ENCODE measurements at places on chromosomes 1 and 21.

- no peak for DNase-seq
Observed at GRCh38 chr1:1894354-1895059, 3.6 kb upstream of the GNB1 start.

DNA sequence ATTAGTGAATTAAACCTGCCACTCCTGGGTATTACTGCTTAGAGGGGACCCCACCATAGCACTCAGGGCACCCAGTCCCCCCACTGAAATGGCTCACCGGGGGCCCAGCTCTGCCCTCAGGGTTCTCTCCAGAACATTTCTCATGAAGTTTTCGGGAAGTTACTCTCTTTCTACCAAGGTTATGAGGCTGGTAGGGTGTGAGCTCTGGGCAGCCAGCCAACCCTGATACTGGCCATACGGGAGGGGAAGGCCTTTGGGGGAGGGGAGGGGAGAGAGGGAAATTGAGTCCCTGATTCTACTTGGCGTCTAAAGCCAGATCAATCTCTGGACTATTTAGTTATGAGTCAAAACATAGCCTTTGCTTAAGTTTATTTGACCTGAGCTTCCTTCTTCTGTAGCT is 12.9 kb upstream of the PDE9A start:
- no peak for DNase-seq

DNA sequence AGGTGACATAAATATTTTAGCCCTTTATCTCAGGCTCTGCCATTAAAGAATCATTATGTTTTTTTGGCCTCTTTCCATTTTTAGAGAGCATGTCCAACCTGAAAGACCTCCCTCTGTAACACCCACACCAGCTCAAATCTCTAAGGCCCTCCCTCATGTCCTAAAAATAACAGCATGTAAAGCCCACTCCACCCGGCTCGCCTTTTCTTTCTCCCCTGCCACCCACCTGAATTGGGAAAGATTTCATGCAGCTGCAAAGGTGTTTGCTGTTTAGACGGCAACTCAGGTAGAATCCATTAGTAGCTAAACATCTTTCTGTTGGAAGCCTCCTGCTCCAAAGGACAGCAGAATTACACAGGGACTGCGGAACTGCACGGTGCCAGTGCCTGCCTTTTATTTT is 79.9 kb downstream of the DMRTA2 start:
- DNase-seq, result no peak

DNA sequence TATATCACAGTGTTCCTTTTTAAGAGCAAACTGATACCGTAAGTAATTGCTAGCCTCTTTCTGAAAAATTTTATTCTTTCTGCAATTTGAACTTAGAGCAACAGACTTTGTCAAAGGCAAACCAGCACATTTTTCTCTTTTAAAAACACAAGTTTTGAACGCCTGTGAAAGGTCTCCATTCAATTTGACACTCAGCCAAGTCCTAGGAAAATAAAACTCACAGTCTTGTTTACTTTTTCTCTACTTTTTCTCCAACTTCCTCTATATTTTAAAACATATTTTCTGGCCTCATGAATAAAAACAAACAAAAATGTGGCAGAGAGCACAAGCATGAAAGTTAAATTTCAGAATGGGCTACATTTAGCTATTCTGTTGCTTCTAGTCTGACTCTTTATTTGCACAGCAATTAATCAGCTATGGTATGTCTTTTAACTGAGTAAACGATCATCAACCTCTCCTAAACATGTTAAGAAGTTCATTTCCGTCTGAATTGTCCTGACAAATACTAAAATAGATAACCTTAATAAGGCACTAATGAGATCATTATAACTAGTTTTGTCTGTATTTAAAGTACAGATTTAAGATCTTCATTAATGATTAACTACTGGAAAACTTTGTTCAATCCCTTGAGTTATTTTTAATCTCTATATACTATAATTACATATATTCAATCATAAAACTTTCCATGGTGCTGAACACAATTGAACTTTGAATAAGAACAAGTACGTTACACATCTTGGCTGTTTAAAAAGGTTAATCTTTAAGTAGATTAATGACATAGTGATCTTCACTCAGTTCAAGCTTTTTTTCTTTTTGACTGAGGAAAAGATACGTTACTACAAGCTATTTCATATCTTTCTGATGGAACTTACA is 550.6 kb downstream of the PTBP2 start:
- DNase-seq, result no peak

DNA sequence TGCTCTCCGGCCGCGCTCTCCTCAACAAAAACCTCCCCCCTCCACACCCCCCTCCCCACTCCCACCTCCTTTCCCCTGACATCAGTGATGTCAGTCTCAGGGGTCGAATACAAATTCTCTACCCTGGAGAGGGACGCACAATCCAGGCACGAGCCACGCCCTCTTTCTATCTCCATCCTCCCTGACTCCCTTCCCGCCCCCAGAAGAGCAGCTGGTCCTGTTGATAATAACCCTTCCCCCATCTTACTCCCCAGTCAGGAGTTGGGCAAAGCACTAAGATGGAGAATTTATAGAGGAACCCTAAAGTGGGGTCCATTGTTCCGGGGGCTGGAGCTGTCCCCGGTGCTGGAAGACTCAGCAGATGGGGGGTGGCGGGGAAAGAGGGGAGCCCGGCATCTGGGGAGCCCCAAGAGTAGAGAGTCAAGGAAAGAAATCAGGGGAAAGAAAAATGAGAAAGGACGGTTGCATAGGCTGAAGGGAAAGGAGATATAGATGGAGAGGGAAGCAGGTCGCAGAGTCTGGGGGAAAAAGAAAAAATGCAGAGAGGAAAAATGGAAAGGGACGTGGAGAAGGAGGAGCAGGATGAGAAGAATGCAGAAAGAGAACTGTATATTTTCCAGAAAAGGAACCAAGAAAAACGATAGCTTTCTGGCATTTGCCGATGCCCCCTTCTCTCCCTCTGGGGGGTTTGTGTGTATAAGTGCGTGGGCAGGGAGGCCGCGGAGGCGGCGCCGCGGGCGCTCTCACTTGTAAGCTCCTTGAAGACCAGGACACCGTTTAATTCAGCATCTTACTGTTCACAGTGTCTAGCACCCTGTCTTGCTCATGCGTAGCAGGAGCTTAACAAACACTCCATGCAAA is at the start of gene CELF3:
CELF3 (minus strand) TSS at position 33 of the 861 bp plus-strand sequence. CDS start 783 bp downstream, outside the sequence.
- no peak for DNase-seq

GRCh38 chr1:162548170-162548569 is 13.4 kb upstream of the UAP1 start:
- no peak for DNase-seq
